Hematopoietic multipotent progenitor cell treated with erythropoietin and hydrocortisone succinate and interleukin-3 and kit ligand, for 4 days (in vitro differentiated cells): ENCODE measurements at places on chromosomes 6 and 20.

- DNase-seq, result no peak
These were observed 1224.0 kb upstream of the ADGRB3 start for GRCh38 chr6:67411036-67411435.

DNA sequence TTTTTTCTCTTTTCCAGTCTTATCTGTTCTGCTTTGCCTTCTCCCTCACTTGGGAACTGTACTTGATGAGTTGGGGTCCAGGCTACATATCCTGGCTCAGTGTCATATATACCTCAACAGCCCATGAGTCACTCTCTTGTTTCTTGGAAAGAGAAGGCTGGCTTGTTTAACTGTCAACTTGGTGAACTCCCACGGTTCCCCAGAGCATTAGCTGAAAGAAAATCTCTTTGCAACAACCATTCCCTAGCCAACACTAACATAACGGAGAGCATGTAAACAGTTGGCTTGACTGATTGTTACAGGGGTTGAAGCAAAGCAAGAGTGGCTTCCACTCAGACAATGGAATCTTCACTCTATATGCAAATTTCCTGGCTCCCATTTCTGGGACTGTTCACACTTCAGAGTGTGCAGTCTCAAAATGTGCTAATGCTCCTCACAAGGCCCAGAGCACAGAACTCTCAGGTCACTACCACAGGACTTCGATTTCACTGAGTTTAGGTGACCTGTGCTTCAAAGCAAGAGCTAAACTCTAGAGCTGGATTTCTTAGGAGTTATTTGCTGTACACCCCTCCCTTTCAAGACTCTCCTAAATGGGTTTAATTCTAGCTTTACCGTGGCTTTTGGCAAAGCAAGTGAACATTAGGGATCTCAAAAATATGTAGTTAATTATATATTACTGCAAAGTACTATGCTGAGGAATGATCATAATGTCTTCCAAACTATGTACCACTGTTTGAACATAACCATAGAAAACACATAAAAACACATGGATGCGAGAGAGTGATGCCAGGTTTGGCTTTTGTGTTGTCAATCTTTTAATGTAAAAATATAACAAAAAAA lies 609.8 kb downstream of the RFPL4B start:
- no peak for DNase-seq

GRCh38 chr20:18436847-18437246 lies 30.0 kb downstream of the DZANK1 start:
- peak; percentile 29 for DNase-seq

DNA sequence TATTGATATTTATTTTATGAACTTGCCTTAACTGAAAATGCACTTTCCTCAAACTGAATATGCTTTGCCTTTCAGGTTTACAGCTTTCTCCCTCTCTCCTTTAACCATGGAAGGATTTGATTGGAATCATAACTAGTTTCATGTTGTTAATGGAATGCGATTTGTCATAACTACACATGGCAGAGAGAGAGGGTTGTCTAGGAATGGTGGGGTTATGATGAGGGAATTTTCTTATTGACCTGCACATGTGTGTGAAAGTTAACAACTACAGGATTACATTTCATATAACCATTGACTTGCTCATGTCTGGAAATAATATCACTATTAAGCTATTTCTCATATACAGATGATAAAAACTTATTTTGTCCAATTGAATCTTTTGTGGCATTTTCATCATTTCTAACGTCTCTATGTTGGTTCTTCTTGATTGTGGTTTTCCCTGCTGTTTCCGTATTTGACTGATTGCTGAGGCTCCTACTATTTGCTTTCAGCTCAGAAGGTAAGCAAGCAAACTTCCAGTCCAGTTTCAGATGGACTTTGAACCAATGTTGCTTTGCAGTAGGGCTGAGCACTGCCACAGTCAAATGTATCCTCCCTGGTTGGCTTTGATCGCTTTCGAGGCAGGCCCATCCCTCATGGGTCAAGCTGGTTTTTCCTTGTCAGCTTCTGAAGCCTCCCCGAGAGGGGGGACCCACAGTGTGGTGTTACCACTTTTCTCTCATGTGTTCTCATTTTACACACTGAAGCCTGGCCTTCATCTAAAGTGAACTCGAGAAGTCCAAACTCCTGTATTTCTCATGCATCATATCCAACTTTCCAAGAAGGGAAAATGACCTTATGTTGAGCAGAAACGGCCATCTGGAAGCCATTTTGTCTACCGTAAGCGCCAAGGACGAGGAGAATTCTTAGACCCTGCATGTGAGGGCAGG lies 7.6 kb upstream of the CCN2 start:
- DNase-seq, result no peak

GRCh38 chr6:15887491-15888461 lies 224.9 kb upstream of the DTNBP1 start:
- DNase-seq, result no peak

GRCh38 chr6:17058550-17058949 lies 43.3 kb upstream of the STMND1 start:
- DNase-seq, result no peak

GRCh38 chr6:144758602-144759001 lies 473.5 kb downstream of the UTRN start:
- no peak for DNase-seq

DNA sequence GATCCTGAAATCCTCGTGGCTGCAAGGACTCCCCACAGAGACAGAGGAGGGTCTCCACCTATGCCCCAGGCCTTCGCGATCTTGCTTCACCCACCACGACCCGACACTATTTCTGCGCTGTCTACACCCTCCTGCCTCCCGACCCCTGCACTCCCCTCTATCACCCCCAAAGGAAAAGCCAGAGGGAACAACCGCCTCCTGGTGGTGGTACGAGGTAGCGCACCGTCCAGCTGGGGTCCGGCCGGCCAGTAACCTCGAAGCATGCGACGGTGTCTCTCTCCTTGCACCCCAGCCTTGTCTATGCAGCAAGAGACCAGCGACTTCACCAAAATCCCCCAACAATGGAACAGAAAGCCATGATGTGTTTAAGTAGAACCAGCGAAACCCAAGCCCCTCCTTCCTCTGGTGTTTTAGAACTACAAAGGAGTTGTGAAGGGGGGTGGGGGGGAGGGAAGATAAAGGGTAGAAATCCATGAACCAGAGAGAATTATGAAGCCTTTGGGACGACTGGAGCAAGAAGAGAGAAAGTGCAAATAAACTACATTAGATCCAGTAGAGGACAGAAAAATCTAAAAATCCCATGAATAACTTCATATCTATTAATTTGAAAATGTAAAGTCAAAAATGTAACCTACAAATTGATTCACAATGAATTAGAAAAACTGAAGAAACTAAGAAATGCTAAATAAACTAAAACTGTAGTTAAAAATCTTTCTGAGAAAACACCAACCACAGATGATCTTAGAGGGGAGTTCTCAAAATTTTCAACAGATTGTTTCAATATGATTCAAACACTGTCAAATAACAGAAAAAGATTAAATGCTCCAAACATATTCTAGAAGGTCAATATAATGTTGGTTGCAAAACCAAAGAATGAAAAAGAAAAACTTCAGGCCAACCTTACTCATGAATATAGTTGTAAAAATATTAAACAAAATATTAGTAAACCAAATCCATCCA lies 168.0 kb downstream of the CDK19 start:
- no peak for DNase-seq

GRCh38 chr6:143733510-143733909 lies 55.7 kb downstream of the PHACTR2 start:
- DNase-seq, result peak; percentile 27

DNA sequence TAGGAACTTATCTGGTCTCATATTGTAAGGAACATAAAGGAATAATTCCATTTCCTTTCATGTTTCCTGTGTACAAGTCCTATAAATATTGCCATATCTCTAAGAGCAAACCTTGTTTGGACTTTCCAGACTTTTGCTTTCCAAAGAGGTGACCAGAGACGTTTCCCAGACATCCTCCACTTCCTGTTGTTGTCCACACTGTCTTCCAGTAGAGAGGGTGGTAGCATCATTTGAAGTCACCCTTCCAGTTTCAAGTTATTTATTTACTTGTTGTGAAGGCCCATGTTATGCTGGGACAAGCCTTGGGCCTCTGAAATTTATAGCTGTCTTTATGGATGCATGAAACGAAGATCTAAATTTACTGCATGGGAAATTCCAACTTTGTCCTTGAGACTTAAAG lies 10.6 kb upstream of the TGM3 start:
- no peak for DNase-seq

DNA sequence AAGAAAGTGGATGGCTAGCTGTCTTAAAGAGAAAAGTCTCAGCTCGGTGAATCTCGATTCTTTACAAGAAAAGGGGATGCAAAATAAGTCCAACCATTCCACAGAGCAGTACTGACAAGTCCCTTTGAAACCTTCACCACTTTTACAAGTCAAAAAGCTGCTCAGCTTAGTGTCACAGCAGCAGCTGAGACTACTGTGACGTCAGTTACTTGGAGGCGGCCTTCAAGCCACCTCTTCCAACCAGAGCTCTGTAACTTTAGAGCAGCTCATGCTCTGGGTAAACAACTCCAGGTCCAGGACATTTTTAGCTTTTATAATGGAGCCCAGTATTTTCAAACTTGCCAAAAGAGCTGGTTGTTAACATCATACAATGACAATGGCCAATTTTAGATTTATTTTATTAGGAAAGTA lies at the start of gene KIAA0408:
TSS of gene KIAA0408 (minus strand) at position 159 of the 411 bp plus-strand sequence. CDS start 5,408 bp downstream, outside the sequence.
- DNase-seq, result no peak

DNA sequence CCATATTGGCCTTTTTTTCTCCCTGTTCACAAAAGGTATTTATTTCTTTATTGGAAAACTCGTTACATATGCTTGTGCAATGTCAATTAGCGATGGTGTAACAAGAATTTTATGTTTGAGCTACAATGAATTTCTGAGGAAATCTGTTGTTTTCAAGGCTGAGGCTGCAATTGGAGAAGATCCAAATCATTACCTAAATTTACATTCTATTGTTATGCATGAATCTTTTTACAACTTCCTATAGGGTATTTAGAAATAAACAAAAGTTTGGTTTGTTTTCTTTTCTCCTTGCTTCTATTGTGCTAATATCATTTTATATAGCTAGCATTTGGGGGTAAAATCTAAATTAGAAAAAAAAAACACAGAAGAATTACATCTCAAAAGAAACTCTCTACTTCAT lies 34.7 kb upstream of the NKAIN2 start:
- DNase-seq, result no peak

DNA sequence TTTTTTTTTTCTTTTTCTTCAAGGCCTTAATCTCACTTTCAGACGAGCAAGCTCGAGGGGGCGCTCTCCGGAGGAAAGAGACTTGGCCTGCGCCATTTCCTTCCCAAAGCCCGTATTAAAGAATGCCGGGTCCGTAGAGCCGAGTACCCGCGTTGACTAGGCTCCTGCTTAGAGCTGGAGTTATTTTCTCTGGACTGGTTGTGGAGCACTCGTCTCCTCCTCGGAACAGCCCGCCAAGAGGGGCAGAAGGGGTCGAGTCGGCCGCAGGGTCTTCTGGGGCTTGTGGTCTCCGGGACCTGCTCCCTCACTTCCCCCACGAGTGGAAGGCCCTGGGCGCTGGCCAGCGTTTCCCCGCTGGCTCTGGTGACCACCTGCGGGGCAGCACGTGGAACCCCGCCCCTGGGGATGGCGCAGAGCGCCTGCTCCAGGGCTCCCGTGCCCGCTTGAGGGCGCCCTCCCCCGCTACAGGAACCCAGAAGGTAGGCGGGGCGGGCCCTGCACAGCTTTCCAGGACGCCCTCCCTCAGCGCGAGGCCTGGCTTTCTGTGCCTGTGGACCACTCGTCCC lies 2.7 kb upstream of the MEI4 start:
- DNase-seq, result peak; percentile 84

- DNase-seq, result no peak
These were observed 16.0 kb downstream of the FOXP4 start for GRCh38 chr6:41561931-41562911.

DNA sequence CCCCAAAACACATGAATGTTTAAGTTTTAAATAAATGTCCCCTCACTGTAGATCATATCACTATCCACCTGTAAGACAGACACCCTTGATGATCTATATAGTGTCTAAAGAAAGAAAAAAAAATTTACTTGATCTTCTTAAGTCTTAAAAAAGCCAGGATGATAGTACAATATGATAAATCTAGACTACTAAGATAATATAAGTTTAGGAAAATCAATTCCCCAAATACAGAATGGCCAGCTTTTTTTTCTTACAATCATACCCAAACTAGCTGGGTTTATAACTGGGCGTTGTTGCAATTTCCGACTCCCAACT lies 14.4 kb downstream of the ZNF217 start:
- no peak for DNase-seq

GRCh38 chr6:143115728-143116127 lies 55.0 kb downstream of the AIG1 start:
- DNase-seq, result no peak

GRCh38 chr6:13952101-13952500 lies 27.3 kb downstream of the RNF182 start:
- no peak for DNase-seq

- DNase-seq, result peak; percentile 93
These were observed 148.0 kb downstream of the TMEM200A start for GRCh38 chr6:130513770-130514169.

DNA sequence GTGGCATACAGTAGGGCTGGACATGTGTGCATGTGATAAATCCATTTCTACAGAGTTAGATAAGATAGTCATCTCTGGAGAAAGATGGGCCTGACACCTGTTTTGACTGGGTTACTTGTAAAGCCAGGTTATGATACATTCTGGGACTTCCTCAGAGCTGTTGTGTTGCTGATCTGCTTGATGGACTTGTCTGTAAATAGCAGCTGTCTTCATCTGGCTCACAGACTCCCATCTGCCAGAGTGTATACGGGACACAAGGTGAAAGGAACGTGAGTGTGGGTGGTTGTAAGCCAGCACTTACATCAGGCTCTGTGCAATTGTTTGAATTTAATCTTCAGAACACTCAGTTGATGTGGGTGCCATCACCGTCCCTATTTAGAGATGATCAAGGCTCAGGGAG lies 49.8 kb downstream of the ZDHHC14 start:
- DNase-seq, result no peak

DNA sequence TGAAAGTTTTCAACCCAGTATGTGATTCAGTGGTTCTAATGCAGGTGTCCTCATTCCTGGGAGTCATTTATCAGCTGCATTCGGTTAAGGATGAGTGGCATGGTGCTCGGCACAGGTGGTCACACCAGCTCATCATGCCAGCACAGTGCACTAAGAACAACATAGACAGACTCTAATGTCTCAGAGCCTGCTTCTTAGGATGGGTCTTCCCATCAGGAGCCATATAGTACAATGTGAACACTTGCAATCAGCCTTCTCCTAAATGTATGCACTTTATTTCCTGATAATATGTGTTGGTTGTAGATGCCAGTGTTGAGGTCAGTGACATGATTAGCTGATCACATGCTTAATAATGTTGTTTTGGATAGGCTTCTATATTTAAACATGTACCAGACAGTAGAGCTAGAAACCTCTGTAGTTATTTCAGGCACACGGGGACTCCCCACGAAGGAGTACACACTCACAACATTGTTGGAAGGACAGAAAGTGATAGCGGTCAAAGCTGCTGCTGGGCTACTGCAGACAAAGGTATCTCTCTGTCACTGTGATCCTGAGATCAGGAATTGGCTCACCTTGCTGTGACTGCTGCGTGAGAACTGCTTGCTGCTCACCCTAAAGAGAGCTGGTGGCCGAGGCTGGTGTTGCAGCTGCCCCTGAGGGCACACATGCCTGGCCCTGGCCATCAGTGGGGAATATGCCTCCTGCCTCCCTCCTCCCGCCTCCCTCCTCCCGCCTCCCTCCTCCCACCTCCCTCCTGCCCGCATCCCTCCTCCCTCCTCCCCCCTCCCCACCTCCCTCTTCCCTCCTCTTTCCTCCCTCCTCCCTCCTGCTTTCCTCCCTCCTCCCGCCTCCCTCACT lies 195.4 kb downstream of the SMOC2 start:
- DNase-seq, result no peak

GRCh38 chr6:3330199-3330598 lies 71.5 kb downstream of the PSMG4 start:
- no peak for DNase-seq

- peak; percentile 5 for DNase-seq
These were observed 223.2 kb upstream of the ECI2 start for GRCh38 chr6:4358414-4359107.

GRCh38 chr6:110662490-110663211 lies 152.6 kb downstream of the CDK19 start:
- DNase-seq, result peak; percentile 44
